ENCODE measurements at places on chromosomes 2 and 18.

GRCh38 chr2:236908439-236909192 is 177.1 kb upstream of the COPS8 start:
- DNase-seq, result no peak

DNA sequence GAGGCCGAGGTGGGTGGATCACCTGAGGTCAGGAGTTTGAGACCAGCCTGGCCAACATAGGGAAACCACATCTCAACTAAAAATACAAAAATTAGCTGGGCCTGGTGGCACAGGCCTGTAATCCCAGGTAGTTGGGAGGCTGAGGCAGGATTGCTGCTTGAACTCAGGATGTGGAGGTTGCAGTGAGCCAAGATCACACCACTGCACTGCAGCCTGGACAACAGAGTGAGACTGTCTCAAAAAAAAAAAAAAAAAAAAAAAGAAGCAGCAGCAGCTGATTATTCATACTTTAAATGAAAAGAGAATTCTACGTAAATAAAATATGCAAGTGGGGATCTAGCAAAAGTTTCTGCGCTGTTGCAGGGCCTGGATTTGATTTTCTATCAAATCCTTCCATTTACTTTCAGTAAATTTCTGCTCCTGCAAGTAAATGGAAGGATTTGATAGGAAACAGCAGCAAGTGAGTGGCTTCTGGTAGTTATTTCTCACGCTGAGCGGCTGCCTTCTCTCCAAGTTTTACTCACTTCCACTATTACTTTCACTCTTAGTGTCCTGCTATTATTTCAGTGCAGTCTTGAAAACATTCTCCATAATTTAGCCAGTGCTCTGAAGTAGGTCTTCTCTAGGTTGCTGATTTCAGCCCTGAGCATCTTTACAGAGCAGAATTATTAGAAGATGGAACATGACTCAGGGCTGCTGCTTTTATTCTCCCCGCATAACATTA is 68.4 kb downstream of the SLC16A14 start:
- DNase-seq, result no peak

- DNase-seq, result no peak
These were observed 161.5 kb upstream of the ZEB2 start for GRCh38 chr2:144681389-144681788.

DNA sequence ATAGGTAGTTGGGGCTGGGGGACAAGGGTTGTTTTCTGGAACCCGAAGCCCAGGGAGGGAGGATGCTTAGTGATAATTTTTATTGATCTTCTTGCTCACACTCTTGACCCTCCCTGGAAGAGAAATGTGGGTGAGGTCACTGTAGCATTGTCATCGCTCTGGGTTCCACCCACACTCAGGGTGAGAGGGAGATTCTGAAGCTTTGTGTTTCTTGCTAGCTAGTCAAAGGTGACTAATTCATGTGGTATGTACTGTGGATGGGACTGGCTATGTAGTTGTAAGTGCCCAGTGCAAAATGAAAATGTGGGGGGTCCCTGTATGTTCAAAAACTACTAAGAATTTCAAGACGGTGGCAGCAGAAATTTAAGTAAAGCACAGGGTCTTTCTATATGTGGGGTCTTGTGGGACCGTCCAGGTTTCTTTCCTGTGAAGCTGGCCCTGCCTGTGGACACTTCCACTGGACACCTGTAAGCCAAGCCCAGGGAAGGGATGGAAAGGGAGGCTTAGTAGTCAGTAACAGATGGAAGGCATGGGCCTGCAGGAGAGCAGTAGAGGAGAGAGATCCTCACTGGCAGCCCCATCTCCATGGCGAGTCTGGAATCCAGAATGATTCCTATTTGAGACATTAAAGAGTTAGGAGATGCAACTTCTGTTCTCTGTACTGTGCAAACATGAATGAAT is 35.0 kb downstream of the TSN start:
- DNase-seq, result no peak

DNA sequence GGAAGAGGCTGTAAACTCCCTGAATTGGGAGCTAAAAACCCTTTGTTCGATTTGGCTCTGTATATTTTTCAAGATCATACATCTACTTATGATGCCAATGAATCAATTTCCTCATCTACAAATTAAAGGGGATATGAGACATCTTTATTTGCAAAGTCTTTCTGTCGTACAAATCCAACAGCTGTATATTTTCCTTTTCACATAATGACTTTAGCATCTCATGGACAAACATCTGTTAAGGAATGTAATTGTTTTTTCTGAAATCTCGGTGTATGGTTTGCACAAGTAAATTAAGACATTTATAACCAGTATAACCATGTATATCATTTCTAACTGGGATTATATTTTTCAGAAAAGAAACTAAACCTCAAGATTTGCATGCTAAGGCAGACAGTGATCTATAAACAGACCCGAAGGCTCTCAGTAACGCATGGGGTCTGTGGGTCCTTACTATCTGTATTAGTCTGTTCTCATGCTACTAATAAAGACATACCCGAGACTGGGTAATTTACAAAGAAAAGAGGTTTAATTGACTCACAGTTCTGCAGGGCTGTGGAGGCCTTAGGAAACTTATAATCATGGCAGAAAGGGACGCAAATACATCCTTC is 130.8 kb downstream of the SLC8A1 start:
- DNase-seq, result no peak

DNA sequence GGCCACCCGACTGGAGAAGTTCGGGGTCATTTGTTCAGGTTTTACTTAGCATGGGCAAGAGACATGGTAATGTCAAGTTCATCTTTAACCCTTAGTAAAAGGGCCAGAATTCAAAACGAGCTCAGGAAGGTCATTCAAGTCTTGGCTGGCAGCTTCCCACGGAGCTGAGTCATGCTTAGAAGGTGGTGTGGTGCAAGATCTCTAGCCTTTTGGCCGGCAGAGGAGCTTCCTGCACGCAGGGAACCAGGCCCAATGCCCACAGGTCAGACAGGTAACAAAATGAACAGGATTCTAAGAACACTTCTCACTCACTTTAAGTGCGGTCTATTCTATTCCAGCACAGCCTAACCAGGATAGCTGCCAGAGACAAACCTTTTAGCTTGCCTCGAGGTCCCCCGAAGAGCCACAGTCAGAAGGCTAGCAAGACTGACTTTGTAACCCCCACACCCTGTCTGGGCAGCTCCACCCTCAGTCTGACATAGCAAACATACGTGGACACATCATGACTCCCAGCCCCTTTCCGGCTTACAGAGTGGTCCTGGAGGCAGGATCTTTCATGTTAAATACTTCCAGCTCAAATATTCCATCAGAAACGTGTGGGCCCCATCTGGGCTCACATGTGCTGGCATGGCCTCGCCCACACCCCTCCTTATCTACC is 292.7 kb downstream of the BCL11A start:
- no peak for DNase-seq

GRCh38 chr2:33320573-33320972 is 155.9 kb upstream of the RASGRP3 start:
- DNase-seq, result no peak

- no peak for DNase-seq
These were observed 131.7 kb upstream of the CDH20 start for GRCh38 chr18:61201511-61201910.

GRCh38 chr2:38045811-38046210 is 30.1 kb downstream of the CYP1B1 start:
- no peak for DNase-seq

DNA sequence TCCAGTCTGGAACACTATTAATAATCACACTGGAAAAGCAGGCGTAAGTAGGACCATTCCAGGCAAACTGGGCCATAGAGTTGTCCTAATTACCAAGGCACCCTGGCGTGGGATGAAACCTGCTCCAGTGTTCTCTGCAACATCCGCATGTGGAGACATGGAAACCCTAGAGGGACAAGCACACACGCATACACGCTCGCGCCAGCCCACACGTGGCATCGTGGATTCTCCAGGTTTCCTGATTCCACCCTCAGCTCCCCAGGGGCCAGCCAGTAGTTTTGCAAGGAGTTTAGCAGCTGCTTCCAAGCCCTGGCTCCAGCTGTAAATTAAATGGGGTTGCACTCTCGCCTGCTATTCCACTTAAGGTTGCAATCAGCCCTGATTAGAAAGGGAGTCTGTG is 127.7 kb downstream of the DYSF start:
- DNase-seq, result peak; percentile 49

DNA sequence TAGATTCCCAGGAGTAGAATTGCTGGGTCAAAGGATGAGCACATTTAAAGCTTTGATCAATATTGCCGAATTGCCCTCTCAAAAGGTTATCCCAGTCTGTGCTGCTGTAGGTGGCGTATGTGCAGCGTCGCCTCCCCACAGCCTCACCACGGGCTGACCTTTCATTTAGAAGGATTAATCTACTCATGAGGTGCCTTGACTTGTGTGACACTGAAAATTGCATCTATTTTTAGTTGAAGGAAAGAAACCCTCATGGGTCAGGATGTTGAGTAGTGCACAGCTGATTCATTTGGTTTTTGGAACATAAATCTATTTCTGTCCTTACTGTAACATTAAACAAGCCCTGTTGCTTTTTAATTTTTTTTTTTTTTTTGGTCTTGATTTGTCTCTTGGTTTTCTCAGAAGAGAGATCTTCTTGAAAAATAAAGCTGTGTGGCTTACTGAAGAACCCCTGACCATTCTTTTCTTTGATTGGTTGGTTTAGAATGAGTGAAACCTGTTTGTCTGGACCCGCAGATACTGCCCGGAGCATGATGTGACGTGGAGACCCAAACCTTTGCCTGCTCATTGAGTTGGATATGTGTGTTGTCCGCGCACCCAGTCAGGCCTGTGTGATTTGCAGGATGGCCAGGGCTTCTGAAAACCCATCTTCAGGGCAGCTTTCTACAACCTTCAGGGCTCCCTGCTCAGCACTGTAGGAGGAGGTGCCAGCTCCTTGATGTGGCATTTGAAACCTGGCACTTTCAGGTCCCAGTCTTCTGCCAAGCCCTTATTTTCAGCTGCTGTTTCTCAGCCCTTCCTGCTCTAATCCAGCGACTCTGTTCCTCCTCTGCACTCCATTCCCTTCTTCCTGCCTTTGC is 61.0 kb downstream of the LPIN1 start:
- DNase-seq, result no peak

DNA sequence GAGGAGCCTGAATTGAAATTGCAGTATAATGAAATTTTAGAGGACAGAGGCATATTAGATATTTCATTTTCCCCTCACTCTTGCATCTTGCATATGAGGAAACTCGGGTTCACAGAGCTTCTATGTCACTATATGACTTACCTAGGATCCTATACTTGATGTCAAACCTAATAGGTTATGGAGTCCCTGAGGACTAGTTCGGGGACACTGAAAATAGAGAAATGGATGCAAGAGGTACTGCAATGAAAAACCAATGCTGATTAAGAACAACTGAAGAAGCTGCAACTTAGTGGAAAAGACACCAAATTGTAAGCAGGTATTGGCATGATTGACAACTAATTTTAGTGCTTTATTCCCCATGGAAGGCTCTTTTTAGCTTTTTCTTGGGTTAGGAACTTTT is 210.1 kb downstream of the IKZF2 start:
- DNase-seq, result no peak

- DNase-seq, result no peak
These were observed 206.9 kb downstream of the BCL2 start for GRCh38 chr18:63112706-63113105.

DNA sequence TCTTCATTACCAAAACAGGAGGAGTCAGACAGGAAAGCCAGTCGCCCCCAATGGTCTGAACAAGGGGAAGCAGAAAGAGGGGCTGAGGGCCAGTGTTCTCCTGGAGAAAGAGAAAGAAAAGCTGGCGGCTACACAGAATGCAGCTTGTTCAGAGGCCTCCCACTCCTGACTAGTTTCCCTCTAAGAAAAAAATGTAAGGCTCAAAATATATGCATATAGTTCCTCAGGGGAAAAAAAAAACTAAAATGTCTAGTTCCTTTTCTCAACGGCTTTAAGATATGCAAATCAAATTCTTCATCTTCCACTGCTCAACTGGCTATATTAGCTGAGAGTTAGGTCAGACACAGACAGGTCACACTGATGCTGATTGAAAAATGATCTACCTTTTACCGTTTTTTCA is 18.6 kb downstream of the MBOAT2 start:
- no peak for DNase-seq

DNA sequence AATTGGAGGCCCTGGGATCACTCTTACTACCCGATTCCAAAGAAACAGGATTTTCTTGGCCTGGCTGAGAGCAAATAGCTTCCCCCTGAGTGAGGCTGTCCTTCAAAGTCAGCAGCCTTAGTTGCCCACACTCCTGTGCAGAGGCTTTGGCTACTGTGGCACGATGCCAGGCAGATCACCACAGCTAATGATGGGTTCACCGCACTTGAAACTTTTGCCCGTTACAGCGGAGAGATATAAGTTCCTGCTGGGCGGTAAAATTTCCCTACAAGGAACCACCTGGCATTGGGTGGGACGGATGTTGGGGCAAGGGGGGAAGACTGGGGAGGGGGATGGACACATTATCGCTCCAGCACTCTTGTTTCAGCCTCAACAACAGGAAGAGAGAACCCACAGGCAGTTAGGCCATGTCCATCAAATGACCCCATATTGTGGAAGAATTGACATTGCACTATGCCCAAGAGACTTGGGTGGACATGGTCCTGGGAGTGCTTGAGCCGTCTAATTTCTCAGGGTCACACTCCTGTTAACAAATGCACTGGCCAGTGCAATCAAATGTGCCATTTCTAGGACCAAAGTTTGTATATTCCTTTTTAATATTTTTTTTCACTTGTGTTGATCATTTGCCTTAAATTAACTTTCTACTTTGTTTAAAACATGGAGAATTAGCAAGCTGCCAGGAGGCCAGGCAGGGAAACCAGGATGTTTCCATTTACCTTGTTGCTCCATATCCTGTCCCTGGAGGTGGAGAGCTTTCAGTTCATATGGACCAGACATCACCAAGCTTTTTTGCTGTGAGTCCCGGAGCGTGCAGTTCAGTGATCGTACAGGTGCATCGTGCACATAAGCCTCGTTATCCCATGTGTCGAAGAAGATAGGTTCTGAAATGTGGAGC is 4.4 kb downstream of the IL1B start:
- DNase-seq, result no peak

GRCh38 chr2:119681203-119681867 is 2.3 kb downstream of the TMEM177 start:
- no peak for DNase-seq

DNA sequence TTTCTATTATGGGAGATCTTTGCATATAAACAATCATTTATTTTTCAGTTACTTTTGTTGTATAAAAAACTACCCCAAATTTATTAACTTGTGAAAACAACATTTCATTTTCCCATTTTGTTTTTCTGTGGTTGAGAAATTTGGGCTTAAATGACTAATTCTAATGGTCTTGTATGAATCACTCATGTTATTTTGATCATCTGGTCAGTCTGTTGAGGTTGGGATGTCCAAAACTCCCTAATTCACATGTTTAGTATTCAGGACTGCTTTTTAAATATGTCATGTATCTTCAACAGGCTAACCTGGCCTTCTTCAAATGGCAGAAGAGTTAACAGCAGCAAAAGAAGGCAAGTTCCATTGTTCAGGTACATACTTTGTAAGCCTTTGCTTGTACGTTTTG is 788.1 kb downstream of the TRIB2 start:
- DNase-seq, result no peak

- no peak for DNase-seq
These were observed 208.4 kb downstream of the CDH20 start for GRCh38 chr18:61541673-61542072.

Data from cerebellar cortex (tissue), 1 donor.